Fibroblast of the aortic adventitia (primary cell): ENCODE measurements at places on chromosomes 12 and 14. TPM values are rescaled to one million over a fixed set of nuclear protein-coding genes. Genes with fewer than 3 reads are reported as not detected.
A peak's percentile ranks its signal among the peaks of the same experiment; 100 is the strongest.

- peak; percentile 96 for DNase-seq
Measured at GRCh38 chr12:124916374-124917134, 2.1 kb upstream of the UBC start.

The POLE2 gene
- 1.1 and 36.2 TPM in 2 replicates for total RNA-seq

GRCh38 chr14:91383439-91383838 is 34.2 kb downstream of the CCDC88C start:
- no peak for DNase-seq

The FAIM2 gene
- total RNA-seq = 12.9 and 13.8 TPM in 2 replicates

DNA sequence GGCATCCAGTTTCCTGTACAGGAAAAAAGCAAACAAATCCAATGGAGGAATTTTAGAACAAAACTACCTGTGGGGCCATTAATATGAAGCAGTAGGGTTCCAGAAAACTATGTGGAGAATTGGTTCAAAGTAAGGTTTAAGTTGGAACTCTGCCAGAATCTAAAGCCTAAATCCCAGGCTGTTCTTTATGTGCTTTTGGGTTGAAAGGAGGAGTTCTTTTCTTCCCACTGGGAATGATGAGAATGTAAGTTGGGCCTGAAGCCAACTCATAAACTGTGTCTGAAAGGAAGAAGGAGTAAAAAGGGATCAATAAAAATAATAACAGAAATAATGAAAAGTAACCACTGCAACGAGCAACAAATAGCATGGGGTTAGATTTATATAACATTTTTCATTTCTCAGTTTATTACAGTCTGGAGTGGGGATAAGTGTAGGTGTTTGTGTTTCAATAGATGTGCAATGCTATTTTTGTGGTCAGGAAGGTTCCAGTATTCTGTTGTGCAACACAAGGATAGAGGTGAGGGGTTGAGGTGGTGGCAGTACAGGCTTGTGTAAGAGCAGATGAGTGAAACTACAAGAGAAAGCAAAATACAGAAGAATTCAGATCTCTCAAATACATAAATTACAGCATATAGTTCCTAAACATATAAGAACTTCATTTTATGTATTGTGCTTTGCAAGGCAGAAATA is 373.6 kb downstream of the EMP1 start:
- DNase-seq = no peak

DNA sequence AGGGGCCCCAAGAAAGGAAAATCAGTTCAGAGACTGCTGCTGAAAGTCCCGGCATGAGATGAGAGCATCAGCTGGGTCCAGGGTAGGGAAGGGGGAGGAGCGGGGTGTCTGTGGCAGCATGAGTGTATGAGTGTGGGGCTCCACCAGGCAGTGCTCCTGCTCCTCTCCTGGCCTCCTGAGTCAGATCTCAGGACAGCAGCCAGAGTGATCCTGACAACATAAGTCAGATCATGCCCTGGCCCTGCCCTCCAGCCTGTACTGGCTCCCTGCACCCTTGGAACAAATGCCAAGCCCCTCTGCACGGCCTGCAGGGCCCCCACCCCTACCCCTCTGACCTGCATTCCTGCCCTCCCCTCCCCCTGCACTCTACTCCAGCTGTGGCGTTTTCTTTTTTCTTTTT is 24.2 kb upstream of the LRP1-AS start:
- DNase-seq = peak; percentile 87

DNA sequence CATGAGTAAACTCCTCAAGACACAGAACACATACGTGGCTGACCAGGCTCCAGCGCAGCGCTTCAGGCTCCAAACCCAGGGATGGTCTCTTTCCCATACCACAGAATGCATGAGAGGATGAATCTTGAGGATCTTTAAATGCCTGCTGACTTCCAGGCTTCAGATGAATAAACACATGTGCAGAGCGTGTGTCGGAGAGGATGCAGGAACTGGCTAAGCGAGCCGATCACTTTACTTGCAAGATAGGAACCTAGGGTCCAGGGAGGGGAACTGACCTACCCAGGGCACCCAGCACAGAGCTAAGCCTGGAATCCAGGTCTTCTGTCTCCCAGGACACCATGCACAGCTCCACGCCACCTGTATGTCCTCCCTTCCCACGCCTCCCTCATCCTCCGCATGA is 209.8 kb downstream of the BCL11B start:
- DNase-seq = no peak

The LYZ gene
- not detected in 2 replicates for total RNA-seq

The NR2C1 gene
- total RNA-seq = 15.5 and 25.4 TPM in 2 replicates

The DBX2 gene
- total RNA-seq = 0.08 and 0.72 TPM in 2 replicates

The PCBP2 gene
- total RNA-seq = 165 and 233 TPM in 2 replicates
